ENCODE measurements at places on chromosomes 6 and 20.

GRCh38 chr6:170021579-170021978 is 269.3 kb downstream of the DLL1 start:
- DNase-seq: no peak

DNA sequence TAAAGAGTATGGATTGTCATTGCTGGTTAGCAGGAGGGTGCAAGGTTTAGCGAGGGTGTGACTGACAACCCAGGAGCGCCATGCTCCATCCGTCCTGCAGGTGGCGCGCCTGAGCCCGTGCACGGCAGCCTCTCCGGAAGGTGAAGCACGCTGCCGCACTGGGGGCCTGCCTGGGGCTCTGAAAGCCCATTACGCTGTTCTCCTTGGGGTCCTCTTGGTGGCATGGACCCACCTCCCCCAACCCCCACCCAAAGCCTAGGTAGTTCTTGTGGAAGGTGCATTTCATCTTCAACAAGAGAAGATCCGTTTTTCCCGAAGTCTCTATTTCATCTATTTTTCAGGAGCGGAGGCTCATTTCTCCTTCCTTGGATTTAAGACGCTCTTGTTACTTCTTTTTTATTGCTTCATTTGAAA is 197.4 kb upstream of the KCNG1 start:
- DNase-seq: peak; percentile 29

DNA sequence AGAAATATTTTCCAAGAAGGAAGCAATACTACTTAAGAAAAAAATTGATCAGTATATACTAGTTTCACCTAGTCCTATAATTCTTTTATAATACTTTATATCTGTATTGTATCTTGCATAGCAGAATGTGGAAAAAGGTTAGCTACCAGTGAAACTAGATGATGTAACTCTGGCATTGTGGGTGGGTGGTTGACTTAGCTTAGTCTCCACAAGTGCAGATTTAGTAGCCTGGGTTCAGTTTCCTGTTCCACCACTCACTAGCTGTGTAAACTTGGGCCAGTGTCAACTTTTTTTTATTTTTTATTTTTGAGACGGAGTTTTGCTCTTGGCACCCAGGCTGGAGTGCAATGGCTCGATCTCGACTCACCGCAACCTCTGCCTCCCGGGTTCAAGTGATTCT is 2.0 kb downstream of the MUC21 start:
- DNase-seq: no peak

- no peak for DNase-seq
These were observed 1.1 kb upstream of the PRSS35 start for GRCh38 chr6:83511266-83511665.

DNA sequence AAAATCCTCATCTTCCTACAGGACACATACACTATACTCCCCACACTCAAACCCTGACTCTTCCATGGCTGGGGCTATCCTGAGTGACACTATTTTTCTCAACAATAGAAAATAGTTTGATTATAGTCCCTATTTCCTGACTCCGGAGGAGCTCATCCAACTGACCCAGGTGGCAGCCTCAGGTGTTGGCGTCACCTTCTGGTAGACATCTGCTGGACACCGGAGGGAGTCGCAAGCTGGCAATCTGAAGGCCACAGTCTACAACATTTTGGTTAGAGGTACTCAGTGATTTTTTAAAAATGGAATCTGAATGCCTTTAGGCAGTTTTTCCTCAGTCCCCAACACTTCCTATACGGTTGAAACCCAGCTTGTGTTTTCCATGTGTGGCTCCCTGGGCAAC is 32.2 kb upstream of the OCSTAMP start:
- no peak for DNase-seq

DNA sequence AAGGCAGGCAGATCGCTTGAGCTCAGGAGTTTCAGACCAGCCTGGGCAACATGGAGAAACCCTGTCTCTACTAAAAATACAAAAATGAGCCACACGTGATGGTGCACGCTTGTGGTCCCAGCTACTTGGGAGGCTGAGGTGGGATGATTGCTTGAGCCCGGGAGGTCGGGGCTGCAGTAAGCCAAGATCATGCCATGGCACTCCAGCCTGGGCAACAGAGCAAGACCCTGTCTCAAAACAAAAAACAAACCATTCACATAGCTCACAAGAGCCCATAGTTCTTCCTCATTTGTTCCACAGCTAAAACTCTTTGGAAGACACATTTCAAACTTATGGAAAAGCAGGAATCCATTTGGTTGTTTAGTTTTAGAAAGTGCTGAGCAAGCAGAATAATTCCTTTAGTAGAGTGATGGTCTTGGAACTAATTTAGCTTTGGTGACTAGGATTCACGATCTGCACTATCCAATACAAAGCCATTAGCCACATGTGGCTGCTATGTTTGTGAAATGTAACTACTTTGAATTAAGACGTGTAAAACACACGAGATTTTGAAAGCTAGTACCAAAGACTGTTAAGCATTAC is 4.1 kb downstream of the ZNFX1 start:
- DNase-seq: no peak

DNA sequence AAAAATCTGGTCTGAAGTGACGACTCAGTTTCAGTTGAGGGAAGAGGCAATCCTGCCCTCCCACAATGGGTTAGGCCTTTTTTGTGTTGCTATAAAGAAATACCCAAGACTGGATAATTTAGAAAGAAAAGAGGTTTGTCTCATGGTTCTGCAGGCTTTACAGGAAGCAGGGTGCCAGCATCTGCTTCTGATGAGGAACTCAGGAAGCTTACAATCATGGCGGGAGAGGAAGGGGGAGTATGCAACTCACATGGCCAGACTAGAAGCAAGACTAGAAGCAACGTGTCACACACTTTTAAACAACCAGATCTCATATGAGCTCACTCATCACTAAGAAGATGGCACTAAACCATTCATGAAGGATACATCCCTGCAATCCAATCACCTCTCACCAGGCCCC is 529.3 kb downstream of the KIF16B start:
- DNase-seq: no peak

GRCh38 chr6:136477548-136477947 is 72.7 kb downstream of the MAP7 start:
- no peak for DNase-seq

GRCh38 chr20:50717974-50718761 is 13.2 kb upstream of the PARD6B start:
- no peak for DNase-seq

- no peak for DNase-seq
These were observed 11.6 kb downstream of the MAP3K7 start for GRCh38 chr6:90575267-90575666.

- DNase-seq: no peak
These were observed 13.8 kb downstream of the ADA start for GRCh38 chr20:44637522-44638372.

DNA sequence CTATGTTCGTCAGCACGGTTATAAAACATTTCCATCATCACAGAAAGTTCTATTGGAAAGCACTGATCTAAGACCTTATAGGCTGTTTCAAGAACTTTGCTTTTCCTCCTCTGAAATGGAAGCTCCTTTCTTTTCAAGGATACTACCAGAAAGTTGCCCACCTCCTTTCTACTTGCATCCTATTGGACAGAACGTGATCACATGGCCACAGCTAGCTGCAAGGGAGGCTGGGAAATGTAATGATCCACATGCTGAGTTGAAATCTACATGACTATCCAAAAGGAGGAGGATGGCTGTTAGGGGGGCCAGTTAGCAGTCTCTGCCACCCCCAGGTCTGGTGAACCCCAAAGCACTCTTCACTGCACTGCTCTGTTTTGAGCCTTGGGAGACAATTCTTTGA is 3.3 kb downstream of the SFTA2 start:
- DNase-seq: no peak

- no peak for DNase-seq
These were observed 445.1 kb downstream of the DOK5 start for GRCh38 chr20:54920491-54920890.

DNA sequence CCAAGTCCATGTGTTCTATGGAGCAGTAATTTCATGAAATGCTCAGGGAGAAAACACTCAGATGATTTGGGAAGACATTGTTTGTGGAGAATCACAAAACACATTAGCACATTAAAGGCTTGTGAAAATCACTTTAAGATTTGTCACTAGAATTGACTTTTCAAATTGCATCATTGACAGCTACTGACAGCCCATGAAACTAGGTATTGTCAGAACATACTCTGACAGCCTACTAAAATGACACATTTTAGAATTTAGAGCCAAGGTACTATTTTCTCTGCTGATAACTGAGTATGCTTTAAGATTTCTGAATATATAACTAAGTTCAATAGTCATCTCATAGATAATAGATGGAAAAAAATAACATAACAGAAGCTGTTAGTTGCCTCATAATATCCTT is 67.4 kb upstream of the FOXC1 start:
- no peak for DNase-seq

DNA sequence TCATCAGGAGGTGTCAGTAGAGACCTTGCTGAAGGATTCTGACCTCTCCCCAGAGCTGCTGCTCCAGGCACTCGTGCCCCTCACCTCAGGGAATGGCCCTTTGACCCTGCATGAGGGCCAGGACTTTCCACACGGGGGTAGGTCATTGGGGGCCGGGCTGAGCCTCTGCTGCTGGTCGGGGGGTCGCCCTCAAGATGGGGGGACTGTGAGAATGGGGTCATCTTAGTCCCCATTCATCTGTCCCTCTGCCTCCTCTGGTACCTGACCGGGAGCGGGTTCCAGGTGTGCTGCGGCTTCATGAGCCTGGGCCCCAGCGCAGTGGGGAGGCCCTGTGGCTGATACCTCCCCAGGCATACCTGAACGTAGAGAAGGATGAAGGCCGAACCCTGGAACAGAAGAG is 15.8 kb downstream of the DNPH1 start:
- DNase-seq: no peak

GRCh38 chr6:31899215-31899614 is 1.7 kb upstream of the EHMT2 start:
- DNase-seq: no peak

DNA sequence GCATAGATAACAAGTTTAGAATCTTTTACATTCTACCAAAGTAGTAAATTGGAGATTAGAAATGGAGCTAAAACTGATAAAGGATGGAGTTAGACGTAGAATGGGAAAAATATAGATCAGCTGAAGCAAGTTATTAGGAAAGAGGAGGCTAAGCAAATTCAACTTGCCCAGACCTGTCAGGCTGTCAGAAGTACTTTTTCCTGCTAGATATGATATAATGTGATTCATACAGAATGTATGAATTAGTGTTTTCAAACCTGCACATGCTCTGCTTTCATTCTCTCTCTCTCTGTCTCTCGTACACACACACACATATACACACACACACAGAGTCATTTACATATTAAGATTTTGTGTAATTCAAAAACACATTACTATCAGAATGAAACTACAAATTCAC is 133.2 kb upstream of the HDGFL1 start:
- DNase-seq: no peak

DNA sequence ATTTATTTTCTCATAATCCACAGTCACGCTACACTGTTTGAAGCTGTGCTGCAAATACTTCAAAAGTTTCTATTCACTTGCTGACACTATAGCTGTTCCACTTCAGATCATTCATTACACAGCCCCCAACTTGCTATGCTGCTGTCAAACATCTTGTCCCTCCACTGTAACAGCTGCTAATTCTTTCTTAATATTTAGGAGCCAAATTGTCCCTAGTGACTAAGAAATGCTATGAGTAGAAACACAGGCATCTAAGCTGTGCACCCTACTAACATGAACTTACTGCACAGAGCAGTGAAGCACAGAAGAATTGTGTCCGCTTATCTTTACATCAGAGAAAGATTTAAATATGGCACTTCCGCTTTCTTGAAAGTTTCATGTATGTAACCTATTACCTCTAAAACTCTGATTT is 91.3 kb downstream of the PDE10A start:
- DNase-seq: peak; percentile 27

DNA sequence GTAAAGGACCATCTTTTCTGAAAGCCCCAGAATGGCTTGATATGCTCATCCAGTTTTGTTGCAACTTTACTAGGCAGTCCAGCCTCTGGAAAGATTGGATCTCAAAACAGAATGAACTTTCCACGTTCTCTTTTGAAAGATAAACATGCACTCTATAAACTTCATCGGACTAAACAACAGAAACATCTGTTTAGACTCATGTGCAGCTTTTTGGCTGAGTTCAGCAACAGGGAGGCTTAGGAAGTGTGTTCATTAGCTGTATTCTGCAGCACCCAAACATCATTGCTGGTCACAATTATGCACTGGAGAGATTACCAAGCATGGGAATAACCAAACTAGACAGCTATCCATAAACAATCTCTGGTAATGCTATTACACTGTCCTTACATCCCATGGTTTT is 180.5 kb downstream of the TENT5A start:
- DNase-seq: no peak

DNA sequence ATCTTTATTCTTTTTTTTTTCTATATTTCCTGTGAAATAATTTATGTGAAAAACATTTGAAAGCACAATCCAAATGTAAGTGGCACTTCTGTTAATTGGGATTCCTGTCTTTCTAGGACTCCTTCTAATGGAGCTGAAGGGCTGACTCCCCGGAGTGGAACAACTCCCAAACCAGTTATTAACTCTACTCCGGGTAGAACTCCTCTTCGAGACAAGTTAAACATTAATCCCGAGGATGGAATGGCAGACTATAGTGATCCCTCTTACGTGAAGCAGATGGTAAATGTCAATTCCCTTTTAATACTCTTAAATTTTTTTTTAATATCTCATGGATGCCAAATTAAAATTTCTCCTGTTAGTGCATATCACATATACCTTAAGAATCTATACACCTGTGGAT is 35.0 kb downstream of the CDC5L start:
- no peak for DNase-seq

GRCh38 chr20:25252686-25253421 is 5.0 kb downstream of the PYGB start:
- no peak for DNase-seq

- DNase-seq: no peak
These were observed 26.6 kb upstream of the NPBWR2 start for GRCh38 chr20:64133951-64134407.

GRCh38 chr20:6074145-6074561 is 20.3 kb upstream of the LRRN4 start:
- DNase-seq: peak; percentile 35

GRCh38 chr6:139500977-139501376 is 126.5 kb upstream of the CITED2 start:
- no peak for DNase-seq

GRCh38 chr6:31722173-31722572 is 627 bp upstream of the LY6G6C start:
- DNase-seq: no peak

- DNase-seq: no peak
These were observed 49.0 kb downstream of the SOBP start for GRCh38 chr6:107538856-107539387.

DNA sequence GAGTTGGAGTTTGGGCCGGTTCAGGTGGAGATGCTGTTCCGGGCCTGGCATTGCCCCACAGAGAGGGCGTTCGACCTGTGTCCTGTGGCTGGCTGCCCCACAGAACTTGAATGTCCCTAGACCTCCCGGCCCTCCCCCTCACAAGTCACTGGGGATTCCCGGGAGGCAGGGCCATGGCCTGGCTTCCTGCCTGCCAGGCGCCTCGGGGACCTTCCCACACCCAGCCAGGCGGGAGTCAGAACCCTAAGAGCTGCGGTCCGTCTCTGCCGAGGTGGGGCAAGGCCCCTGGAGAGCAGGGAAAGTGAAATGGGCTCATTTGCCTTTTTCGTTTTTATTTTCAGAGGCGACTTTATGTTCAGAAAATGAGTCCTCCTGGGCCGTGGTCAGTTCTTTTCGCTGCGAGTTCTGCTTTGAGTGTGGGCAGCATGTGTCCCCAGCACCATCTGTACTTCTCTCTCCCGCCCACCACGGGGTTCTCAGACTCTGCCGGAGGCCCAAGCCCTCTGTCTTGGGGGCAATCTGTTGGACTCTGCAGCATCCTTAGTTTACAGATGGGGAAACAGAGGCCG is 8.5 kb downstream of the RBM38 start:
- DNase-seq: no peak
